ENCODE measurements at places on chromosomes 5 and 9. TPM values are rescaled to one million over a fixed set of nuclear protein-coding genes. Genes with fewer than 3 reads are reported as not detected.
A peak's percentile ranks its signal among the peaks of the same experiment; 100 is the strongest.

DNA sequence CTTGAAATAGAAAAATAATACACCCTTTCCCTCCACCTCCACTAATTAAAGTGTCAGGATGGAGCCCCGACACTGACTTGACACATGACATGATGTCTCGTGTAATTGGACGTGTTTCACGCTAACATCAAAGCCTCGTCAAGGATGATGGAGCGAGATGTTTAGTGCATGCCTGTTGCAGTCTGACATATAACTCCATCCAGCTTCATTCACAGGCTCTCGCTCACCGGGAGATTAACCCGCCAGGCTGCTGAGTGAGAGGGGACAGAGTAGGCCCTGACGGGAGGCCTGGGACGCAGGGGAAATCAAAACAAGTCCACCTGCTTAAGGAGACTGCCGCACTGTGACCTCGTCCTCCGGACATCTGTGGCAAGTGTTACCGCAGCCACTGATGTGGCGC is 263.5 kb downstream of the SLIT3 start:
- no peaks in the 10 kb centered on the region for H3K27me3 ChIP-seq
- peaks cover 11% of the 10 kb centered on the region for H3K4me1 ChIP-seq
- peaks cover 14% of the 10 kb centered on the region for H3K36me3 ChIP-seq
- H3K27ac ChIP-seq = no peak overlapping the region
- H3K4me3 ChIP-seq = no peak overlapping the region

DNA sequence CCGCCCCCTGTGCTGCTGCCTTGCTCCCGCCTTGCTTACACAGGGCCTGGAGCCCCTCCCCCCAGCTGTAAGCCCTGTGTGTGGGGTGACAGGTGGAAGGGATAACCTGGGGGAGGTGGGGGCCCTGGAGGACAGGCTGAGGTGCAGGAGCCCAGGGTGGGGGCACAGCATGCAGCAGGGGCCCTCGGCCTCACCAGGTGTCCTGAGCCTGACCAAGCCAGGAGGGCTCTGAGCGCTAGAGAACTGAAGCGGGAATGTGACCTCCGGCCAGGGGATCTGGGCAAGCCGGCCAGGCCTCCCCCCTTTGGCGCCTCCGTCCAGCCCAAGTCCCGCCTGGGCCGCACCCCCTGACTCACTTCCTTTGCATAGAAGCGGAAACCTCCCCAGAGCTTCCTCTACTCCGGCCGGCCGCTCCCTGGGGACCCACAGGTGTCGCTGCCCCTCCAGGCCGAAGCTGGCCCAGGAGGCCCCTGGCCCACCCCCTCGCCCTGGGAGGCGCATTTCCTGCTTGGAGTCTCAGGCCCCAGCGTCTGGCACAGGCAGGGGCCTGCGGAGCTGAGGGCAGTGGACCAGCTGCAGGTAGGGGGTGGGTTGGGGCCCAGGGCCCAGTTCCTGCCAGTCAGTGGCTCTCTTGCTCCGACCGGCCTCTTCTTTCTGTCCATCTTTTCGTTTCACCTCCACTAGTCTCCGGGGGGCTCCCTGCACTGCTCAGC is at the start of gene TOR4A:
Gene TOR4A (plus strand): TSS at position 398 of the 713 bp plus-strand sequence. CDS start 964 bp downstream, outside the sequence.
- peak; percentile 93 for DNase-seq
- peak within 1 kb of the TSS; percentile 91 for H3K27ac ChIP-seq
- H3K27me3 ChIP-seq = no peaks in the 10 kb centered on the region
- peaks cover 31% of the 10 kb centered on the region for H3K4me1 ChIP-seq

DNA sequence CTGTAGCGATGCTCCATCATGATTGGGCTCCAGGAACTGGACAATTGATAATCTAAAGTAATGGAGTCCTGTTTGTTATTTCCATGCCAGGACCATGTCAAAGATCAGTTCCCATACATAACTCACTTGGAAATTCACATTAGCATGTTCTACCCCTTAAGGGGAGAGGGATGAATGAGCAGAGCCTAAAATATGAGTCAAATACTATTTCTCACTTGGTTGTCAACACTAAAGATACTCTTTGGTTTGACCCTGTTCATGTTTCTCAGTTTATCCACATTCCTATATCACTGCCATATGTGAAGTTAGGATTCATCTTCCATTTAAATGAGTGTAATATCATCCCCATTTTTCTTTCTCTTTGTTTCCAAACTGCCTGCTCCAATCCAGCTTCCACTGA is 321.6 kb upstream of the PAPPA start:
- H3K36me3 ChIP-seq = no peaks in the 10 kb centered on the region
- no peak overlapping the region for H3K27ac ChIP-seq
- H3K27me3 ChIP-seq = no peaks in the 10 kb centered on the region
- no peak overlapping the region for H3K4me3 ChIP-seq
- DNase-seq = no peak

DNA sequence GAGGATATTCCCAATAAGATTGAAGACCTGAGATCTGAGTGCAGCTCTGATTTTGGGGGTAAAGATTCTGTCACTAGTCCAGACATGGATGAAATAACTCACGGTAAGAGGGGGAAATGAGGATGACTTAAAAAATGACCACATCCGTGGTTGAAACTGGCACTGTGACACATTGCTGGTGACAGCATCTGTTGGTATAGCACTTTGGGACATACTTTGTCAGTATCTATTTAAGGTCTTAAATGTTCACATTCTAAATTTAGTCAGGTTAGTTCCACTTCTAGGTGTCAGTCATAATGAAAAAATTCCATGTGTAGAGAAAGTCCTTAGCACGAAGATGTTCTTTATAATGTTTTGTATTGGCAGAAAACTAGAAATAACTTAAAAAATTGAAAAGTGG is 70.9 kb downstream of the GAPVD1 start:
- peaks cover 32% of the 10 kb centered on the region for H3K36me3 ChIP-seq
- H3K27ac ChIP-seq = peak overlapping the region; percentile 64
- no peak overlapping the region for H3K4me3 ChIP-seq
- H3K27me3 ChIP-seq = no peaks in the 10 kb centered on the region
- peaks cover 18% of the 10 kb centered on the region for H3K4me1 ChIP-seq

DNA sequence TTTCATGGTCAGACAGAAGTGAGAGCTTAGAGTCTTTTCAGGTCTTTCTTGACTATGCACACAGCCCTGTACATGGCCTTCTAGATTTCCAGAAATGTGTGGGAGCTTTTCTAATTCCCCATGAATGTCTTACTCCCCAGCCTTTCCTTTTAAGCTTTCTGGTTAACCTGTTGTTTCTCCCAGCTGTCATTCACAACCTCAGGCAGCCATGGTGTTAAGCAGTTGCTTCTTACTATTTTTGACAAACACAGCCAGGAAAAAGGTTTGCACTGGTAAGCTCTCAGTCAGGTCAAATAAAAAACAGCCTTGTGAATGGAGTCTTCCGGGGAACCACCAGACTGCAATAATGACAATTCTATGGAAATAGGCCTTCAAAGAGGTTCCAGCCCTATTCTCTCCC is 84.9 kb downstream of the MTREX start:
- H3K4me1 ChIP-seq = no peaks in the 10 kb centered on the region
- no peak overlapping the region for H3K27ac ChIP-seq
- peaks cover 15% of the 10 kb centered on the region for H3K36me3 ChIP-seq
- no peak for DNase-seq

DNA sequence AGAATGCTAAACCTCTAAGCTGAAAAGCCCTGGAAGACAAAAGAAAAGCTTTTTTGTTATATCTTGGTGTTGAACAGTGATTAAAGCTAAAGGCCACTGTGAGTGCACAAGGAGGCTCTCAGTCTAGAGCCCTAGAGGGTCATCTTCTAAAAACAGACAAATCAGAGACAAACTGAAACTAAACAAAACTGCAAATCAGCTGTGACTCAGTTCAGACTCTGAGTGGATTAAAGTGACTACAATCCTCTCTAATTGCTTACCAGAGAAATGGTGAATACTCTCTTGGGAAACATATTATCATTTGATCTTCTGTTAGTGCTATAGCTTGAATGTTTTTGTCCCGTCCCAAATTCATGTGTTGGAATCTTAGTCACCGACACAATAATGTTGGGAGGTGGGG is 491.9 kb downstream of the CDH18 start:
- no peaks in the 10 kb centered on the region for H3K4me1 ChIP-seq
- H3K27me3 ChIP-seq = peaks cover 4% of the 10 kb centered on the region
- H3K4me3 ChIP-seq = no peak overlapping the region
- H3K27ac ChIP-seq = no peak overlapping the region

DNA sequence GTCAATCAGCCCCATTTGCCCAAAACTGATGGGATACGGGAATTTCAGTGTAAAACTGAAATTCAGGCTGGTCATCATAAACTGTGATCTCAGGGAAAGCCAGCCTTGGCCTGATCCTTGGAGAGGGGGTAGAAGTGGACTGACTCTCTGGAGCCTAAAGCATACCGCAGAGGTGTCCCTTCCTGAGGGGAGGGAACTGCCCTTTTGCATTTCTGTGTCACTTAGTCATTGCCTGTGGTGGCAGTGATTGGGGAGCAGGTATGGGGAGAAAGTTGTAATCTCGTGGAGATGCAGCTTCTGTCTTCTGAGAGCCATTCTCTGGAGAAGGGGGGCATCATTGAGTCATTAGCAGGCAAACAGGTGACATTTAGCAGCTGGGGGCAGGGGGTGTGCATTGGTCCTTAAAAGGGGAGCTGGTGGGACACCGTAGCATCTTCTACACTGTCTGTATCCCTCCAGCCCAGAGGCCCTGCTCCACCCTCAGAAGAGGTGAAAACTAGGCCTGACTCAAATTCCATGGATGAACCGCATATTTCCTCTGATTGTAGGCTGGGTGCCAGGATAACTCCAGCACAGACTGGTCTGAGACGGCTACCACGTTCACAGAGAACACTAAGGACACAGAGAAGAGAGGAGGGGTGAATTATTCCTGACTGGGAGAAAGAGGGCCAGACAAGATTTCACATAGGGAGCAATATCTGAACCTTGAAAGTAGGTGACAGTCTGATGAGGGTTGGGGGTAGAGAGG is 143.3 kb downstream of the SEC61B start:
- H3K36me3 ChIP-seq = no peaks in the 10 kb centered on the region
- peaks cover 36% of the 10 kb centered on the region for H3K4me1 ChIP-seq
- H3K27ac ChIP-seq = peak overlapping the region; percentile 73

GRCh38 chr9:20092561-20092960 is 303.7 kb upstream of the SLC24A2 start:
- no peak overlapping the region for H3K4me3 ChIP-seq
- H3K27ac ChIP-seq = no peak overlapping the region
- H3K27me3 ChIP-seq = no peaks in the 10 kb centered on the region
- DNase-seq = no peak
- no peaks in the 10 kb centered on the region for H3K4me1 ChIP-seq

DNA sequence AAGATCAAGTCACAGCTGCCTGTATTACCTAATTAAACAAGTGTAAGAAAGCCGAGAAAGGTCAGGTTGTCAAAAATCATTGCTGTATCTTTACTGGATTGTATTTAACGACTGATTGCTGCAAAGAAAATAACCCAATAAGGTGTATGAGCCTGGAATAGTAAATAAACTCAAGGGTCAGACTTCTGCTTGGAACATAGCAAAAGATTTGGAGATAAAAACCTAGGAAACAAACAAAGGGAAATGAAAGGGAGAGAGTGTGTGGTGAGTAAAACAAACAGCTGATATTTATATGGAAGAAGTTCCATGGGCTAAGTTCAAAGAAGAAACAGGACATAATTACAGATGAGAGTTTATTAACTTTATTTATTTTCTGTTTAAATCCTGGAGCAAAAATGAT is 354.0 kb downstream of the TLR4 start:
- no peaks in the 10 kb centered on the region for H3K4me1 ChIP-seq
- no peak for DNase-seq
- peaks cover under 1% of the 10 kb centered on the region for H3K27me3 ChIP-seq
- H3K4me3 ChIP-seq = no peak overlapping the region

DNA sequence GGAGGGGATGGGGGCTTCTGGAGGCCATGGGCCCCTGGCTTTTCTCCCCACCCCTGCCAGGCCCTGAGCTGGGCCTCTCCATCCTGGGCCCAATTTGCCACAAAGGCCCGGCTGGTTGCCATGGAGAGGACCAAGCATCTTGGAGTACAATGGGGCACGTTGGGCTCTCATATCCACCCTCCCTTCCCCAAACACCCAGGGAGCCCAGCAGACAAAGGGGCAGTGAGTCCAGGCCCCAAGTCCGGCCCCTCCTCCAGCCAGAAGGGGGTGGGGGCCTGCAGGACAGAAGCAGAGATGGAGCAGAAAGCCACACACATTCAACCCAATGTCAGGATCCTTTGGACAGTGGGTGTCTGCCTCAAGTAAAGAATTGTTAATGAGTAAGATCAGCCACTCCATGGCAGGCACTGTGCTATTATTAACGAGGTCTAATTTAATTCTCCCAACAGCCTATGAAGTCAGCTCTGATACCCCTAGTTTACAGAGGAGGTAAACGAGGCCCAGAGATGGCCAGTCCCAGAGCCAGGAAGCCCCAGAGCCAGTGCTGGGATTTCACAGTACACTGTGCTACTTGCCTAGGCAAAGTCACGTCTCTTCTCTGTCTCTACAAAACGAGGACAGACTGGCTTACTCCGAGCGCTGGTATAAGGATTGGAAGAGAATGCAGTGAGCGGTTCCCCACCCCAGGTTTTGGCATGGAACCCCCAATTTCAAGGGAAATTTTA is 2.3 kb downstream of the CRB2 start:
- no peaks in the 10 kb centered on the region for H3K36me3 ChIP-seq
- no peak overlapping the region for H3K4me3 ChIP-seq
- H3K27ac ChIP-seq = no peak overlapping the region
- no peak for DNase-seq
- peaks cover 9% of the 10 kb centered on the region for H3K4me1 ChIP-seq

- H3K27ac ChIP-seq = peak overlapping the region; percentile 91
- no peak for DNase-seq
- H3K36me3 ChIP-seq = peaks cover 5% of the 10 kb centered on the region
- no peak overlapping the region for H3K4me3 ChIP-seq
- no peaks in the 10 kb centered on the region for H3K27me3 ChIP-seq
Measured at GRCh38 chr9:124296094-124296493, 38.3 kb downstream of the NEK6 start.

DNA sequence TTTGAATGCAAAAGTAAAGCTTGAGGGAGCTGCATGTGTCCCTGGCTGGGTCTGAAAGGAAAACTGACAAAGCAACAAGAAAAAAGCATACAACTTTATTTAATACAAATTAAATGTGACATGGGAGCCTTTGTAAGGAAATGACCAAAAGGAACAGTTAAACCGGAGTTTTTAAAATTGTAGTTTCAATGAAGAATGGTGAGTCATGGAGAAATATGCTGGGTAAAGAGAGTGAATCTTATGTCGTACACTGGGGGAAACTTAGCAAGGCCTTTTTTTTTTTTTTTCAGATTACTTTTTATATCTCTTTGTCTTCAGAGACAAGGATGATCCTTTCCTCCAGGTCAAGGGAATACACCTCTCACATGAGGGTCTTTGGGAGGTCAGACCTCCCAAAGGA is 50.1 kb upstream of the FBXL17 start:
- no peak for DNase-seq
- H3K27ac ChIP-seq = no peak overlapping the region
- peaks cover 21% of the 10 kb centered on the region for H3K4me1 ChIP-seq
- no peaks in the 10 kb centered on the region for H3K27me3 ChIP-seq
- no peak overlapping the region for H3K4me3 ChIP-seq

- H3K27ac ChIP-seq = no peak overlapping the region
- DNase-seq = no peak
- peaks cover 4% of the 10 kb centered on the region for H3K27me3 ChIP-seq
- peaks cover 6% of the 10 kb centered on the region for H3K36me3 ChIP-seq
- no peak overlapping the region for H3K4me3 ChIP-seq
Measured at GRCh38 chr5:79008362-79008761, 23.3 kb upstream of the ARSB start.

GRHPR gene
- total RNA-seq = 101 TPM

ECSCR gene
- total RNA-seq = not detected
